Activated CD4-positive, alpha-beta T cell treated with anti-CD3 and anti-CD28 coated beads, Interleukin-10, Interleukin-2, amounts not matched to agents 100 ng/mL and 50 ng/mL, durations not matched to agents 16 hours and 8 hours (primary cell): ENCODE measurements at places on chromosomes 6 and 20.
A peak's percentile ranks its signal among the peaks of the same experiment; 100 is the strongest.

GRCh38 chr6:131547488-131547887, 25.5 kb upstream of the ARG1 start:
- no peak for DNase-seq

GRCh38 chr20:22728146-22728745, 143.9 kb upstream of the FOXA2 start:
- no peak for DNase-seq

DNA sequence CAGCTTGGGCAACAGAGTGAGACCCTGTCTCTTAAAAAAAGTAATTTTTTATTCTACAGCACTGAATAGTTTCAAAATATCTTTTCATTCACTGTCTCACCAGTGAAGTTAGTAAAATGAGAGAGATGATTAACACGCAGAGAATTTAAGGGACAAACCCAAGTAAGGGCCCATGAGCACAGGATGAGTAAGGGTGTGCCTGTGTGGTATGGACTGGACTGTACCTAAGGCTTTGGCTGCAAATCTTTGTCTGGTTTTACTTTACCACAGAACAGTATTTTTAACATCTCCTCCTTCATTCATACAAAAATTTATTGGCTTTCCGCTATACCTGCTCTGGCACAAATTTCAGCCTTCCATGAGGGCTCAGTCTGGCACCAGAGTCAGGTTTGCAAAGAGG, 433.3 kb downstream of the UTRN start:
- no peak for DNase-seq

DNA sequence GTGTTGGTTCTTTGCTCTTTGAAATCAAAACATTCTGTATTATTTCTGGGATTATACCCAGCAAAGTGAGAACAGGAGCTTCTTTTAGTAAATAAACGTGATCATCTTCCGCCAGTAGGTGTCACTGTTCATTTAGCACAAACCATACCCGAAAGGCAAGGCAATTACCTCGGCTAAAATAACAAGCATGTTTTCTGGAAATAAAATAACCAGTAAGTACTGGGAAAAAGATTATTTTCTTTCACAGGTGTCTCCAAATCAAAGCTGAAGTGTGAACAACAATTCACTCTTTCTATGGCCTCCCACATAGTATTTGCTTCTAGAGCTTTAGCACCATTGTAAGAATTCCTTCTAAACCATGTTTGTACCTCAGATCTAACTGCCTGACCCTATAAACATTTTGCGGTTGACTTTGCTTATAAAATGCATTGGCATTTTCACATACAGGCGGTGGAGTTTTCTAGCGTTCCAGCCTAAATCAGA, 144.6 kb upstream of the AGPAT4 start:
- DNase-seq, result peak; percentile 58

- DNase-seq, result no peak
Observed at GRCh38 chr20:19909725-19910124, 107.4 kb upstream of the NAA20 start.

- DNase-seq, result no peak
Observed at GRCh38 chr6:44045672-44046015, 81.6 kb downstream of the MRPL14 start.

DNA sequence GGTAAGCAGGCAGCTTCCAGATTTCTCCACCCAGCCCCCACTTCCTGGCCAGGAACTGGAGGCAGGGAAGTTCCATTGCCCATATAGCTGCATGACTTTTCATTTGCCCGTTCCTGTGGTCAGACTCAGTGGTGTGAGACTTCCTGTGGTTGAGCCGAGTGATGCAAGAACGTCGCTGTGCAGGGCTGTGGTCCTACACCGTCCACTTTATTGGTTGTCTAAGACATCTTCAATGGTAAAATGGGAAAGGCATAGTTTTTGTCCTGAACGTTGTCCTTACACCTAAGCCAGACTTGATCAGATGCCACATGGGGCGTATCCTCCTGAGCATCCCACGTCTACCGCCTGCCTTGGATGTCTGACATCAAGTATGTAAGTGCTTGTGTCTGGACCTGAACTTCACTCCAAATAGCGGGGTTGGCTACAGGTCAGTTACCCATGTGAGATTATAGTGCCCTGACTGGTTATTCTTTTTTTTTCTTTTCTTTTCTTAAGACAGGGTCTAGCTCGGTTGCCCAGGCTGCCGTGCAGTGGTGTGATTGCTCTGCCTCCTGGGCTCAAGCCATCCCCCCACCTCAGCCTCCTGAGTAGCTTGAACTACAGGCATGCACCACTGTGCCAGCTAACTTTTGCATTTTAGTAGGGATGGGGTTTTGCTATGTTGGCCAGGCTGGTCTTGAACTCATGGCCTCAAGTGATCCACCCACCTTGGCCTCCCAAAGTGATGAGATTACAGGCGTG, 25.9 kb upstream of the GTSF1L start:
- DNase-seq, result peak; percentile 90

DNA sequence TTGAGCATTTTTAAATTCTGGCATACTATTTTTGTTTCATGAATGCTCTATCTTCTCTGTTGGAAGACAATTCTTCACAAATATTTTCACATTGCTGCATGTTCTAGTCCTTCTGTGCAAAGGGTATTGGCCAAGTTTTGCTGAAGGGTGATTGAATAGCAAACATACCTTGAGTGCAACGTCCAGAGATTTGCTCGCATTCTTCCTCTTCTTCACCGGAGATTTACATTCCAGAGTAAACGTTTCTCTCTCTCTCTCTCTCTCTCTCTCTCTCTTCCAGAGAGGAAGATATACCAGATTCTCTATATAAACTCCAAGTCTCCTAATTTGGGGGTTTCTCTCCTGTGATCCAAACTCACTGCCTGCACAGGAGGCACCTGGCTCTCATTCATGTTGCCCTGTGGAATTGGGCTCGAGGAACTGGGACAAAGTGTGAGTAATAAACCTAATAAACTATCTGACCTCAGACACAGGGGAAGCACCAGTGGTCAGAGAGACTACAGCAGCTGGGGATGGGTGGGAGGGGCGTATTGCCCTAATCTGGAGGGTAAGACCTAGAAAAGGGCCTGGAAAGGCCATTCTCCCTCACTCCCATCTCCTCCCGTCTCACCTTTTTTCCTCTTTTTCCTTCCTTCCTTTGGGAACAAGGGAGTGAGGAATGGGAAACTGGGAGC, 1.1 kb upstream of the TREML1 start:
- no peak for DNase-seq

DNA sequence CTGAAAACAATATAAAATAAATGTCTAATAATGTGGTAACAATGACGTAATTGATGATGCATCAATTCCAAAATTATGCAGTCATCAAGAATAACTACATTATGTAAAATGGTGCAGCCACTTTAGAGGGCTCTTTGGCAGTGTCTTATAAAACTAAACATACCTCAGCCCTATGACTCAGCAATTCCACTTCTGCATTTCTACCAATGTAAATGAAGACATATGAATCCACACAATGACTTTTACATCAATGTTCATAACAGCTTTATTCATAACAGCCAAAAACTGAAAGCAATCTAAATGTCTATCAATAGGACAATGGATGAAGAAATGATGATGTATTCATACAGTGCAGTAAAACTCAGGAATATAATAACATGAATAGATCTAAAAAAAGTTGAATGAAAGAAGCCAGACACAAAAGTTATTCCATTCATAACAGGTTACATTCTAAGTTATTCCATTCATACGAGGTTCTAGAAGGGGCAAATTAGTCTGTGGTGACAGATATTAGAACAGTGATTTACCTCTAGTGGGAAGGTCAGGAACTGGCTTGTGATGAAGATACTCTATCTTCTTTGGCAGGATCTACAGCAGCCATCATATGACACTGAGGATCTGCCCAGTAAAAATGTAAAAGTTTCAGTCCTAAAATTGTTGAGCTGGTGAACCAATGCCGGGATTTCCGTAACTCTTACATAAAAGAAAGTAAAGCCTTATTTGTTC, 396.1 kb downstream of the PLCB1 start:
- no peak for DNase-seq

DNA sequence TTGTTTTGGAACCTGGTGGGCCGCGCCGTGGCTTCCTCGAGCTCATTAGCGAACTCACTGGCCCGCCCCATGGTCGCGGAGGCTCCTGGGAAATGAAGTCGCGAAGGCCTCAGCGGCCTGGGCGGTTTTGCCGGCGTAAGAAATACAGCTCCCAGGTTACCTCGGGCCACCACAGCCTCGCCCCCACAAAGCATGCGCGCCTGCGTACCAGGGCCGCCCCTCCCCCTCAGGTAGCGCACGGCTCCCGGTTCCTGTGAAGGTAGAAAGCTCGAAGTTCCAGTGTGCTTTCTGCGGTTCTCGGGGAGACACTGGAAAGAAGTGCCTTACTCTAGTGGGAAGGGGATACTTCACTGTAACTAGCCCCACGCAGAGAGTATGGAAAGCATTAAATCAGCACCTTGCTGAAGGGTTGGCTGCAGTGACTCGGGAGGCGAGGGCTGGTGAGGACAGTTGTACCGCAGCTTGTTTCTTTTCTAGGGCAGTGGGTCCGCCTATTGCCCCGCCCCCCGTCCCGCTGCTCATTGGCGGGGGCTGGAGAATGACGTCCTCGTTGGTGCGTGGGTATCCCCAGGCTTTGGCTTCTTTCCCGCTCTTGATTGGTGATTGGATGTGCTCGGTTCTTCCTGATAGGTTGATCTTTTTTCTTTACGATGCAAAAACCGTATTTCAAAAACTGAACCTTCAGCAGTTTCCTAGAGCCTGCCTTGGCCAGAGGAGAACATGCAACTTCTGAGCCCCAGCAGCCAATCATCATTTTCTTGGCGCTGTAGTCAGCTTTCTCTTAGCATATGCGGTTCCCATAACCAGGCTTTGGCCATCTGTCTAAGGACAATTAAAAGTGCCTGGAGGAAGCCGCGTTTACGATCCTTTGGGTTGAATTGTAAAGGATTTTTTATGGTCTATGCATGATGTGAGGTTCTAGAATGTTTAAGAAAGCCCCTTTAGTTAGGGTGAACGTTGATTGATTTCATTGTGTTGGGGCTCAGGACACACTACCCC, at the start of gene CDK19:
CDK19 (minus strand) TSS at position 59 of the 999 bp plus-strand sequence. CDS start 333 bp downstream, outside the sequence.
- DNase-seq, result peak; percentile 99

- no peak for DNase-seq
Observed at GRCh38 chr20:57909763-57910331, 200.0 kb upstream of the PMEPA1 start.

- DNase-seq, result no peak
Observed at GRCh38 chr6:97262676-97263075, 20.3 kb downstream of the MMS22L start.

GRCh38 chr20:45041464-45042337, 59.2 kb downstream of the KCNS1 start:
- DNase-seq, result peak; percentile 60

- DNase-seq, result no peak
Observed at GRCh38 chr6:3239110-3239830, 11.8 kb upstream of the TUBB2B start.

DNA sequence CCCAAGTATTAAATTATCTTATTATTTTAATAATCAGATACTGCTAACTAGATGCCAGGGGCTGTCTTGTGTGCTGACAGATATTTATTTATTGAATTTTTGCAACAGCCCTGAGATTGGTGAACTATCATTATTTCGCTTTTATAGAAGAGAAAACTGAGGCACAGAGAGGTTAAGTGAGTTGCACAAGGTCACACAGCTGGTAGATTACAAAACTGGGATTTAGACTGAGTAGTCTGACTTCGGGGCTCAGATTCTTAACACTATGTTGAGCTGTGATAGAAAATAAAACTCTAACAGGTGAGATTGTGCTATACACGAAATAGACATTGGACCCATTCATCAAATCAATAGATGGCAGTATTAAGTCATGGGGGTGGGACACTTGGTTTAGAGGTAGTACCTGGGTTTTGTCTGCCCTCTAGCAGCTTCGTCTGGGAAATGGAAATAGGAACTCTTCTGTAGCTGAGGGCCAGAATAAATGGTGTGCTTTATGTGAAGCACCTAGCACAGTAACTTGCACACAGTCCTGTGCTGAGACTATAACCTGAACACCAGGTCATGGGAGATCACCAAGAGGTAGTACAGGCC, 113.4 kb downstream of the B3GAT2 start:
- DNase-seq, result no peak
